ENCODE measurements at places on chromosomes 2 and 18.

- no peak for DNase-seq
These were observed 89.1 kb downstream of the HS1BP3 start for GRCh38 chr2:20561637-20562454.

GRCh38 chr2:141692829-141693228, 438.0 kb downstream of the LRP1B start:
- no peak for DNase-seq

DNA sequence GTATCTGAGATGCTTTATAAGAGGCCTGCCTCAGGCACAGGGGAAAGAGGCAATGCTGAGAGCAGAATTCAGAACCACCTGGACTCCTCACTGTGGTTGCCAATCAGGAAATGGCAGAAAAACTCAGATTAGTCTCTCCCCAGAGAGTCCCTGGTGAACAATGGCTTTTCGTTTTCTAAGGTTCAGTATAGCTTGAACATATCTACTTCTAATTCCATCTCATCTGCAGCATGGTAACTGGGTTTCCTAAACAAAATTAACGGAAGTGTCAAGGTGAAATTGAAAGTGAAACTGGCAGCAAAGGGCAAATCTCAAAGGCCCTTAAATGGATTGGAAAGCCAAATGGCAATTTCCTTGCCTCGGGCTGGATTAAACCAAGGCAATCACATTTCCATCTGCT, 480.2 kb upstream of the ACVR2A start:
- DNase-seq = no peak

DNA sequence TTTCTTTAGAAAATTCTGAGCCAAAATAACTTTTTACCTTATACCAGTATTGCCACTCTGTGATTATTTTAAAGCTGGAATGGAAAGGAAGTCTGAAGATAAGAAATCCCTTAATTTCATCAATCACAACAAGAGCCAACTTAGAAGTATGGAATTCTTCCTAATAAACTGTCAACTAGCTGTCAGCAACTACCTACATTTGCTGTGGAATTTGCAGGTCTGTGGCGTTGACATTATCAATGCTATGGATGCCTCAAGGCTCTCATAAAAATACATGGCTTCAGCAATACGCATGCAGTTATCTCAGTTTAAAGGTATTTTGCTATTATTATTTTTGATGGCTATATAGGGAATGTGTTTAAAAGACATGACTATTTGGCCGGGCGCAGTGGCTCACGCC, 108.5 kb downstream of the ABCA12 start:
- DNase-seq = no peak

GRCh38 chr18:32208023-32208422, 18.2 kb downstream of the MEP1B start:
- DNase-seq = peak; percentile 21

GRCh38 chr2:108220191-108220590, 19.6 kb upstream of the SULT1C3 start:
- no peak for DNase-seq

DNA sequence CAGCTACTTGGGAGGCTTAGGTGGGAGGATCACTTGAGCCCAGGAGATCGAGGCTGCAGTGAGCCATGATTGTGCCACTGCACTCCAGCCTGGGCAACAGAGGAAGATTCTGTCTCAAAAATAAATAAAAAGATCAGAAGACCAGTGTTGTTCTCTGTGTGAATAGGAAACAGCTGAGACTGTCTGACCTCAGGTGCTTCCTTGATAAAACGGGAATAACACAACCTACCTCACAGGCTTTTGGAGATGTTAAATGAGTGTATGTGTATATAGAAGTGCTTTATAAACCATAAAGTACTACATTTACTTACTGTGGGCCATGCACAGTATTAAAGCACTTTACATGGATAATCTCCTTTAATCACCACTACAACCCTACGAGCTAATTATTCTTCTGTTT, 9.9 kb upstream of the CETN1 start:
- no peak for DNase-seq

Data from pancreas (tissue), 10 donors.